Bronchial epithelial cell (primary cell): ENCODE measurements at places on chromosomes 13 and 19. TPM values are rescaled to one million over a fixed set of nuclear protein-coding genes. Genes with fewer than 3 reads are reported as not detected.

Gene ATP7B
- 3.9 and 8.7 TPM in 2 replicates for total RNA-seq

Gene ZNF563
- 2.4 and 4.6 TPM in 2 replicates for total RNA-seq

Gene MYO1F
- total RNA-seq = under 0.01 TPM in 1 of 2 replicates, not detected in the other

Gene ZNF724
- total RNA-seq = 0.79 and 1.9 TPM in 2 replicates

Gene FGF22
- total RNA-seq = not detected in 2 replicates

Gene ZIM2
- not detected in 2 replicates for total RNA-seq

Gene GGN
- total RNA-seq = under 0.01 and 0.13 TPM in 2 replicates

Gene HMG20B
- 37.4 and 48.3 TPM in 2 replicates for total RNA-seq

Gene CACNA1A
- under 0.01 TPM in 1 of 2 replicates, not detected in the other for total RNA-seq

Gene ZNF154
- 0.53 and 1.2 TPM in 2 replicates for total RNA-seq

Gene CEACAM4
- total RNA-seq = not detected in 2 replicates

Gene MEIOSIN
- total RNA-seq = not detected in 2 replicates

Gene DAND5
- not detected in 2 replicates for total RNA-seq

GRCh38 chr13:110433014-110433413 lies 125.9 kb downstream of the COL4A2 start:
- DNase-seq = no peak

DNA sequence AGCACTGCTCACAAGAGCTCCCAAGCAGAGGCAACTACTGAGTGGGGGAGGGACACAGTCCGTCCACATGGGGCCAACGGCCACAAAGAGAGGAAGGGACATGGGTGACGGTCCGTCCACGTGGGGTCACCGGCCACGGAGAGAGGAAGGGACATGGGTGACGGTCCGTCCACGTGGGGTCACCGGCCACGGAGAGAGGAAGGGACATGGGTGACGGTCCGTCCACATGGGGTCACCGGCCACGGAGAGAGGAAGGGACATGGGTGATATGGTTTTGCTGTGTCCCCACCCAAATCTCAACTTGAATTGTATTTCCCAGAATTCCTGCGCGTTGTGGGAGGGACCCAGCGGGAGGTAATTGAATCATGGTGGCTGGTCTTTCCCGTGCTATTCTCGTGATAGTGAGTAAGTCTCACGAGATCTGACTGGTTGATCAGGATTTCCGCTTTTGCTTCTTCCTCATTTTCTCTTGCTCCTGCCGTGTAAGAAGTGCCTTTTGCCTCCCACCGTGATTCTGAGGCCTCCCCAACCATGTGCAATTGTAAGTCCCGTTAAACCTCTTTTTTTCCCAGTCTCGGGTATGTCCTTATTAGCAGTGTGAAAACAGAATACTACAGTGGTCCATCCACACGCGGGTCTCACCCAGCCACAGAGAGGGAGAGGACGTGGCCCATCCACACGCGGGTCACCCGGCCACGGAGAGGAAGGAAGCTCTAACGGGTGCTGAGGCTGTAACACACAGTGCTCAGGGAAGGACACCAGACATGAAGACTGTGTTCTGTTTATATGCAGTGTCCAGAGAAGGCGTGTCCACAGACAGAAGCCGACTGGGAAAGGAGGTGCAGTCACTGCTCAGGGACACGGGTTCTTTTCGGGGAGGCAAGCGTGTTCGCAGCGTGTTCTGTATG lies 48.5 kb downstream of the GAS6 start:
- no peak for DNase-seq

DNA sequence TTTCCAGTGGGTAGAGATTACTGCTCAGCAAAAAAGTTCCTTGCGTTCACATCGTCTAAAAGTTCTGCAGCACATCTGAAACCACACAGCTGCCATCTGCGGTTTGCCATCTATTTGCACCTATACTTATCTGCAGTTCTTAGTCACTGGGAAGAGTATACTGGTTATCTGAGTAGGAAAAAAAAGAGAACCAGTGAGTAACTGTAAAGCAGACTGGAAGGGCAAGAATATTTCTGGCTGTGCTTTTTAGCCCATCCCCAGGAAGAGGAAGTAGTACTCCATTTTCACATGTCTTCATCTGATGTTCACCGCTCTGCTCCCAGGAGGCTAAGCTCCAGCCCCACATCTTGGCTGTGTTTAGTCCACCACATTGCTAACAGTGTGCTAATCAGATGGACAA lies 35.6 kb downstream of the EFNB2 start:
- peak; percentile 50 for DNase-seq

DNA sequence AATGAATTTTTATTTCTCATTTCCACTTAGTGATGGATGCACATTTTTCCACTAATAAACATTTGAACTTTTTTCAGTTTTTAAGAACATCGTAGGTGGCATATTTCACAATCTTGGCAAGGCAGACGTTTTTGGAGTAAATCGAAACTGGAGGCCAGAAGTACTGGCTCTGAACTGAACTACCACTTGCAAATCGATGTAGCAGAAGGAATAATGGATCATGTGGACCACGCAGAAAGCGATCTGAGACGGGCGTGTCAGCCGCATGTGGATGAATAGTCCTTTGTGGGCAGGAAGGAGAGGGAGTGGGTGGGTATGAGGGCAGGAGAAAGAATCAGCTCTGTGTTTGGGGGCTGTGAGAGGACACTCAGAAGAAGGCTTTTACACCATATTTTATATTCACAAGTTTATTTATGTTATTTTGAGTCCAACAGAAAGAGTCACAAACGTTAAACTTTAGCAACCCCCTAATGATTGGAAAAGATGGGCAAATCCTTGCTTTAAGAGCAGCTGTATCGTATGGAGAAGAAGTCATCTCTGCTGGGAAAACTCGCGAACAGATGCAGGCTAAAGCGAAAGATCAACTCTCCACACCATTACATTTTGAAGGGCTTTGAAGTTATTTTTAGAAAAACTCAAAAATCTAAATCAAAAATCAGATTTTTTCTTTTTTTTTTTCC lies 90.5 kb downstream of the COL4A2 start:
- DNase-seq = peak; percentile 45

- DNase-seq = peak; percentile 94
Measured at GRCh38 chr19:16160943-16161560, 12.3 kb downstream of the CIB3 start.

DNA sequence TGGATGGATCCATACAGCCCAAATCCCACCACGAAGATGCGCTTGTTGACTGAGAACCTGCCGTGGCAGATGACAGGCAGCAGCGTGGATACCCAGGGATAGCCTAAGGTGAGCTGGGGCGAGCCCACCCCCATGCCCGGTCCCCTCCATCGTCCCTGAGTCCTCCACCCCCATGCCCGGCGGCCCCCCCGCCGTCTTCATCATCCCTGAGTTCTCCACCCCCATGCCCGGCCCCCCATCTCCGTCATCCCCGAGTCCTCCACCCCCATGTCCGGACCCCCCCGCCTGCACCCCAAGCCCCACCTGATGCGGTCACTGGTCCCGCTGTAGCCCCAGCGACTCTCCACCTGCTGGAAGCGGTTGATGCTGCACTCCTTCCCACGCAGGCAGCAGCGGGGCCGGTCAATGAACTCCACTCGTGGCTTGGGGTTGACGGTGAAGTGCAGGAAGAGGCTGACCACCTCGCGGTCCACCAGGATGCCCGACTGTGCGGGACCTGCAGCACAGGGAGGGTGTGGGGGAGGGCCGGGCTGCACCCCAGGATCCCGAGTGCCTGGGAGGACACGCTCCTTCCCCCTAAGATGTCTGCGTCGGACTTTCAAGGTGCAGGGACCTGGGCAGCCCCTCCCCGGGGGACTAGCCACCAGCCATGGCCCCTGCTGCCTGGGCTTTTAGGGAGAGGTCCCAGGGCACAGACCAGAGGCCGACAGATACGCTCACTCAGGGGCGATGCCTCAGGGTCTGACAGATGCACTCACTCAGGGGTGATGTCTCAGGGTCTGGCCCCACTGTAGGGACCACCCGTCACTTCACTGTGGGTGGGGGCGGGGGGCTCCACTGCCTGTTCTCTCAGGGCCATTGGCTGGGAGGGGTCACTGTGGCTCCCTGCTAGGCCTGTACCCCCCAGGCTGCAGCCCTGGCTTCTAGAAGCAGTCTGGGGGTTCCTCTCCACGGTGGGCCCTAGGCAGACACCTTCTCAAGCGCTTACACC lies 28.0 kb downstream of the BTBD2 start:
- no peak for DNase-seq

DNA sequence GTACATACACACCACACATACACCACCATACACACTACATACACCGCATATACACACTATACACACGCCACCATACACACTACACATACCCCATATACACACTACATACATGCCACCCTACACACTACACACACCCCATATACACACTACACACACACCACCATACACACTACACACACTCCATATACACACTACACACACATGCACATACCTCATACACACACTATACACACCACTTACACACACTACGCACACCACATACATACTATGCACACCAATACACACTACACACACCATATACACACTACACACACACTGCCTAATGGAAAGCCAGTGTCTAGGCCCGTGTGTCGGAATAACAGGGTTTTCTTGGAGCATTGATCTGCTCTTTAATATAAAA lies 27.5 kb downstream of the CRYL1 start:
- no peak for DNase-seq

DNA sequence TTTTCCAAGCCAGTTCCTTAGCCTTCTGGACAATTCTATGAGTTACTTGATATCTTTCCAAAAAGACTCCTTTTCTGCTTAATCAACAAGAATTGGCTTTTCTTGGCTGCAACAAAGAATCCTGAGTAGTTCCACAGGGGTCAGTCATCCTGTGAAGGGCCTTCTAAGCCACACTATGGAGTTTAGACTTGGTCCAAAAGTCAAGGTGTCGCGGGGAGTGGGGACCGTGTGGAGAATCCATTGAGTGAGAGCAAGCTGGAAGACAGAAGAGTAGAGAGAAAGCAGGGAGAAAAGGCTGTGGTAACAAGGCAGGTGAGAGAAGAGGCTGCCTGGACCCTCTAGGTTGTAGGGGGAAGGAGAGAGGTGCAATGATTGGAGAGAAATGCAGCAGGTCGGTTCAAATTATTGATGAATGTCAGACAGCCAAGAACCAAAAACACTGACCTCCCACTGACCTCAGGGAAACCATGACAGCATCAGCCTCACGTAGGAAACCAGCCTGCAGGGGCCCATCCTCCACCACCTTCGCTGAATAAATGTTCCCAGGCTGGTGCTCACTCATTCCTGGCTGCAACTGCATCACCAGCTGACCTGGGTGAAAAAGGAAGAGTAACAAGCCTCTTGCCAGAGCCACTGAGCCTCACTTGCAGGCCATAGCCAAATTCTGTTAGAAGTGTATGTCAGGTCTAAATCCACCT lies 7.1 kb upstream of the IFT88 start:
- no peak for DNase-seq

DNA sequence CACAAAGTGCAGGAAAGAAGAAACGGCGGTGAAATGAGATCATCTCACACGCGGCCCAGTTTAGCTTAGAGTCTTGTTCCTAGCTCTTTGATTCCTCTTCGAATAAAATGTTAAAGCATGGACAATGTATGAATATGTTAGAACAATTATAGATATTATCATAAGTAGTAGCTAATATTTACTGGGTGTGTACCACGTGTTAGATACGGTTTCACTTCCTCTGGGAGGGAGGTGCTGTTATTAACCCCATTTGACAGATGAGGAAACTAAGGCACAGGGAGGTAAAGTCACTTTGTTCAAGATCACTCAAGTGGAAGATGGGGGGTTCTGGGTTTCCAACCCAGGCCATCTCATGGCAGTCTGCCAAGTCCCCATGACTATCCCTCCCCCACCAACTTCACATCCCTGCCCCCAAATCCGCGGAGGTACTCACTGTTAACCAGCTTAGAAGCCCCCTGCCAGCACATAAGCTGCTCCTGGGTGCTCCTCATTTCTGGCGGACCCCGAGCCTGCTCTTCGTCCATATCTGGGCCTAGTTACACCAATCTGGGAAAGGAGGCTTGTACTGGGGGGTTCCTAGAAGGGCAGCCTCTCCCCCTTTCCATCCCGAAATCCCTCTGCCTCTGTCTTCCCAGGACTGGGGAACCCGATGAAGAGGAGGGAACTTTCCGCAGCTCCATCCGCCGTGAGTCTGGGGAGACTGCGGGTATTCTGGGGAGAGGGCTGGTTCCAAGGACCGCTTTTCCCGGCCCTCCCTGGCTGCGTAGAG lies 1.0 kb upstream of the FXYD7 start:
- DNase-seq = no peak

DNA sequence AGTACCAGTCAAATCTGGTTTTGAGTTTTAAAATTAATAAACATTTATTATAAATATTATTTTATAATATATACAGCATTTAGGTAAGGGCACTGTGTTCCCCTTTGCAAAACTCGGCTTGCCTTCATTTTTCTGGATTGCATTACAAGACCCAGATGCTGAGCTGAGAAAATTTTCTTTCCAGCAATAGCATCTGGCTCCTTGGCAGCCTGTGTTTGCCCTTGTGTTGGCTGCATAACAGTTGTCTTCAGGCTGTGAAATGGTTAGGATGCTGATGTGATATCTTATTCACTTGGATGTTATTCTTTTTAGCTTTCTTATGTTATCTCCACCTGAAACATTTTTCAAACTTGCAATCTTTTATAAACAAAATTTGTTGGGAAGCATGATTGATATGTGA lies 784.4 kb downstream of the DACH1 start:
- DNase-seq = no peak

GRCh38 chr13:66530158-66530557 lies 700.0 kb downstream of the PCDH9 start:
- DNase-seq = no peak

- DNase-seq = no peak
Measured at GRCh38 chr13:105997581-105998550, 537.6 kb downstream of the EFNB2 start.

GRCh38 chr13:113915012-113915763 lies 51.3 kb upstream of the GAS6 start:
- no peak for DNase-seq

DNA sequence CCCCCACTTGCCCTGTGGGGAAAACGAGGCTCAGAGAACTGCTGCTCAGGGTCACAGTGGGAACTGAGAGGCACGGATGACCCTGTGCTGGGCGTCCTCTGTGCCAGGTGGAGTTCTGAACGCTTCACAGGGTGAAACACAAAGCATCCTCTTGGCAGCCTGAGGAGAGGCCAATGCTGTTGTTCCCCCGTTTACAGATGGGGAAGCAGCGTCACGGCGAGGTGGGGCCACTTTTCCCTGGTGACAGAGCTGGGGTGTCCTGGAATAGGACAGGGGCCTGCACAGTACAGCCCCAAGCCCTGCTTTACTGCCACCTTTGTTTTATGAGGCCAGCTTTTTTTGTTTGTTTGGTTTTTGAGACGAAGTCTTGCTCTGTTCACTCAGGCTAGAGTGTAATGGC lies 22.1 kb downstream of the DHX34 start:
- no peak for DNase-seq

DNA sequence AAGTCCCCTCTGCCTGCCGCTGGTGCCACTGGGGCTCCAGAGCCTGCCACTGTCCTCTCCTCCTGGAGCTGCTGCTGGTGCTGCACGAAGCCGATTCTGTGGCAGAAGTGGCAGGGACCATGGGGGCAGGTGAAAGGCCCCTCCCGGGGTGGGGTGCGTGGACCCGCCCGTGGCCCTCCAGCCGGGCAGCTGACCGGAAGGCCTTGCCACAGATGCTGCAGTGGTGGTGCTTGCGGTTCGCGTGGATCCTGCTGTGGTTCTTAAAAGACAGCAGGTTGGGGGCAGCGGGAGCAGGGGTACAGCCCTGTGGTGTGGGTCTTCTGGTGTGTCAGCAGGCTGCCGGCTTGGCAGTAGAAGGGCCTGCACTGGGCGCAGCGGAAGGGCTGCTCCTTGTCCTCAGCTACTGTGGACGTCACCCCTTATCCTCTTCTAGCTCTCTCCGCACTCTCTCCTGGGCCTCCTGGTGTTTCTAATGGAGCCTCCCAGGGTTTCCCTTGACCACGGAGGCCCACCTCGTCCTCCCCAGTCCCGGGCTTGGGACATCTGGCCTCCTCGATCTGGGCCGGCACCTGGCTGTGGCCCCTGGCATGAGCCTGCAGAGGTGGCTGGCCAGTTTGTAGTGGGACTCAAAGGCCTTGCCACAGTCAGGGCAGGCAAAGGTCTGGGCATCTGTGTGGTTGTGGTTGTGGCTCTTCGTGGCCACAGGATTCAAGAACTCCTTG lies 380.4 kb downstream of the OLFM4 start:
- DNase-seq = no peak
